ENCODE measurements at places on chromosomes 11 and 22.
A peak's percentile ranks its signal among the peaks of the same experiment; 100 is the strongest.

GRCh38 chr11:134592391-134592990, 180.4 kb upstream of the B3GAT1 start:
- no peak for DNase-seq

- no peak for DNase-seq
Measured at GRCh38 chr11:96969251-96969650, 579.4 kb downstream of the JRKL start.

GRCh38 chr22:33361581-33361980, 303.4 kb upstream of the SYN3 start:
- no peak for DNase-seq

DNA sequence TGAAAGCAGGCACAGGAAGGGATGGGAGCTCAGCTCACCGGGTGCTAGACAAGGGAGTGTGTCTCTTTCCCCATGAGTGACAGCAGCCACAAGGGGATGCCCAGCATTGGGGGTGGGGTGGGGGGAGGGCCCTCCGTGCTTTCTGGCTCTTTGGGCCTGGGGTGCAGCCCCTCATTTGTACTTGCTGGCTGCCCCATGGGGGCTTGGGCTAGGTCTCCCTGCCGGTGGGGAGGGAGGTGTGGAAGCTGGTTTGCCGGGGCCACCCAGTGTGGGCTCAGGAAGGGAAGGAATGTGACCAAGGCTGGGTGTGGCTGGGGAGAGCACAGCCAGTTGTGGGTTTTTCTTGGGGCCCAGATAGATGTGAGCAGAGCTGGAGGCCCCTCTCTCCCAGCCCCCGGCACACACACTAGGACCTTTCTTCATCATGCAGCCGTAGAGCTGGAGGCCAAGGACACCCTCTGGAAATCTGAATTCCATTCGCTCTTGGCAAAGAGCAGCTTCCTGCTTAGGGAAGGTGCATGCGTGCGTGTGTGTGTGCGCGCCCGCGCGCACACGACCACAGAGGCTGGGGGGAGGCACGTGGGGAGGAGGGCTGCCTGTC, 25.8 kb downstream of the KCNQ1OT1 start:
- peak; percentile 41 for DNase-seq

DNA sequence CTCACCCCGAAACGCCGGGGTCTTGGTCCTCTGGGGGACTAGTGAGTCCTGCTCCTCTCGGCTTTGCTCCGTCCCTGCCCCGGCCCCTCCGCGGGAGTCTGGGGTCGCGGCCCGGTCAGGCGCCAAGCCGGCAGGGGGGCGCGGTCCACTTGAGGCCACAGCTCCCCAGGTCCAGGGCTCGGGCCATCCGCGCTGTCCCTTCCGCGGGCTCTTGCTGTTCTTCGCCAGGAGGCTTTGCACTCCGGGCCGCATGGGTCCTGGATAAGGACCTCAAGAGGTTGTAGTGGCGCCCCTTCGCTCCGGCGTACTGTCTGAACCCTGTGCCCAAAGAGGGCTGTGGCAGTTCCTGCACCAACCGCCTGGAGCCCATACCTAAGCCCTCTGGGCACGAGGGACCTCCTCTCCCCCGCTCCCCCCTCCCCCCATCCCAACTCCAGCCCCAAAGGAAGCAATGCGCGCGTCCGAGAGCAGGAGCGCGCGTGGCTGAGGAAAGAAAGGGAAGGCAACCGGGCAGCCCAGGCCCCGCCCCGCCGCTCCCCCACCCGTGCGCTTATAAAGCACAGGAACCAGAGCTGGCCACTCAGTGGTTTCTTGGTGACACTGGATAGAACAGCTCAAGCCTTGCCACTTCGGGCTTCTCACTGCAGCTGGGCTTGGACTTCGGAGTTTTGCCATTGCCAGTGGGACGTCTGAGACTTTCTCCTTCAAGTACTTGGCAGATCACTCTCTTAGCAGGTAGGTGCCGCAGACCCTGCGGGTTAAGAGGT, at the start of gene ADM:
TSS of gene ADM (plus strand) at position 579 of the 767 bp plus-strand sequence. CDS start 628 bp downstream, outside the sequence.
- DNase-seq: peak; percentile 90

- peak; percentile 26 for DNase-seq
Measured at GRCh38 chr11:1573077-1573902, 1.2 kb upstream of the DUSP8 start.

DNA sequence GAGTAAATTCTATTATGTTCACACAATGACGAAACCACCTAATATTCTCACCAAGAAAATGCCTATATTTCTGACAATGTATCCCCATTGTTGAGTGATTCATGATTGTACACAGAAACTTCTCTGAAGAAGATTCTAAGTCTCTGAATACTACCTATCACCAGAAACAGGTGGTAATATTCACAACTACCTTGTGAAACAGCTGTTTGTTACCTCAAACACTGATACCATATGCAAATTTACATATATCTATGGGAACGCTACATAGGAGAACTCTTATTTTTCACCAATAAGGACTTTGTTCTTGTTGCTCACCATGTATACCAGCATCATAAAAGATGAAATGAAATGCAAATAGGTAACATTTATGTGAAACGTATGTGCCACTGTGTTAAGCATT, 59.3 kb downstream of the PDGFD start:
- DNase-seq: no peak

- no peak for DNase-seq
Measured at GRCh38 chr22:42793848-42794405, 63.1 kb downstream of the ARFGAP3 start.

Data from lung (tissue), 17 donors.